Fibroblast of gingiva (primary cell): ENCODE measurements at places on chromosomes 13 and 19.

DNA sequence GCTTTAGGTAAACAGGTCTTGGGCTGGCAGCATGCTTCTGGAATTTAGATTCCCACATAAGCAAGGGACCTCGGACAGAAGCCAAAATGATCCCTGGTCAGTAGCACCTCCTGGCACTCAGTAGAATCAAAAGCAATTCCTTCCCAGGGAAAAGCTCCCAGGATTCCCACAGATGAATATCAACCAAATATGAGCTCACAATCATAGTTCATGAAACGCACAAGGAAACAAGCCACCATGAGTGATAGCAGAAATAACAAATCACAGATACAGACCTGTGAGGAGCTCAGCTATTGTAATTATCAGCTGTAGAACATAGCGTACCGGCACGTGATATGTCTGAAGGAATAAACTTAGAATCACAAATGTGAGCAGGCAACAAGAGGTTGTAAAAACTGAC, 21.8 kb upstream of the PLAUR start:
- DNase-seq = no peak

- DNase-seq = no peak
Observed at GRCh38 chr19:31838163-31838815, 489.1 kb upstream of the TSHZ3 start.

DNA sequence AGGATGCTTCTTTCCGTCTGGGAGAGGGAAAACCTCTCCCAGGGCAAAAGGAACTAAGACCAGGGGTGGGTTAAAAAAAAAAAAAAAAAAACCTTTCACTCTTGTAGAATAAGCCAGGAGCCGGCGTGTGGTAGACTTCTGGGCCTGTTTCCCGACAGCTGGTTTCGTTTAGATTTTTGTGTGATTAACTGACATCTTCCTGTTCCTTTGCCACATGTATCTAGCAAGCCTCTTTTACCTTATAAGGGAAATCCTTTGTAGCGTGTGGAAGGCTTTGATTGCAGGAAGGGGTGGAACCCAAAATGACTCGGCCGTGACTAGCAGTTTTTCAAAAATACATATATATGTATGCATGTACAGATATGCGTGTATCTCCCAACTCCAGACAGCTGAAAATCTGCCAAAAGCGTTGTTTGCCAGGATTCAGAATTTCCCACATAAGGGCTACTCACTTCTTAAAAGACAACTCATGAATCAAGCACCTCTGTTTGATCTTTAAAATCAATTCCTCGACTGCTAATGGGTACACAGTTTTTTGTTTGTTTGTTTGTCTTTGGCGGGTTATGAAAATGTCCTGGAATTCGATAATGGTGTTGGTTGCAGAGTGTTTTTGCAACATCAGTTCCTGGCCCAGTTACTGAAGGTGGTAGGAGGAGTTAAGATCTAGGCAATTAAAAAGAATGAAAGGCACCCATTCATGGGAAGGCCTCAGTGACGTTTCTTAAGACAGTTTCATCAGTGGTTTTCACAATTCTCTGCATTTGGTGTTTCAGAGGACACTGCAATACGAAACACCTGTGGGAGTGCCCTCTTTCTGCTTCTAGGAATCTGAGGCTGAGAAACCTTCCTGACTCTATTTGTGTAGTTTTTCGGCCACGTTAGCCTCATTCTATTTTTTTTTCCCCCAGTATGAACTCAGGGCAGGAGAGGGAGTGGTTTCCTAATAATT, 2.7 kb downstream of the TPM4 start:
- DNase-seq = peak; percentile 96

- DNase-seq = peak; percentile 68
Observed at GRCh38 chr19:15303105-15303780, 29.1 kb downstream of the BRD4 start.

GRCh38 chr13:45320876-45321629, 19.9 kb downstream of the TPT1 start:
- DNase-seq = peak; percentile 25

DNA sequence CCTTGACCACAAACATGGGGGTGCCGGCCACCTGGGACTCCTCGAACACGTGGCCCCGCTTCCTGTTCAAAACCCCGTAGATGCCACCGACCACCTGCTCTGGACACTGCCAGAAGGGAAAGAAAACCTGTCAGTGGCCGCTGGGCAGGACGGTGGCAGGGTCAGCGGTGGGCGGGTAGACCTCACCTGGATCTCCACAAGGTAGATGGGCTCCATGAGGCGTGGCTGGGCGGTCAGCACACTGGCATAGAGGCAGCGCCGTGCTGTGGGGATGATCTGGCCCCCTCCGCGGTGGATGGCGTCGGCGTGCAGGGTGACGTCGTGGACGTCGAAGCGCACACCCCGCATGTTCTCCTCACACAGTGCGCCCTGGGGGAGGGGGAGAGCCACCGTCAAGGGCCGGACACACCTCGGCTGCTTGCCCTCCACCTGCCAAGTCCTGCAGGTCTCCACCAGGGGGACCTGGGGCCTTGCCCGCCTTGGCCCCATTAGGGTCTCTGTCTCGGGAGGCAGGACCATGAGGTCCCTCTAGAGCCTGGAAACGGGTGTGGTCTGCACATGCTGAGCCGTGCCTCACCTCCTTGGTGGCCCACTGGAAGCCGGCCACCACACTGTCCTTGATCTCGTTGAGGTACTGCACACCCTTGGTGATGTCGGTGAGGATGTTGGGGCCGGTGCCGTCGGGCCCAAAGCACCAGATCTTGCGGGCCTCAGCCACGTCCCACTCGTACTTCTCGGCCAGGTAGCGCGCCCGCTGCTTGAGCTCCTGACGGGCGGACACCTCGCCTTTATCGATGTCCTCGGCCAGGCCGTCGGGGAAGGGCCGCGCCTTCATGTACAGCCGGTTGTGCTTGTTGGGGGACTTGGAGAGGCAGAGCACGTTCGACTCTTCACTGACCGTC, 6.6 kb upstream of the DAPK3 start:
- no peak for DNase-seq

DNA sequence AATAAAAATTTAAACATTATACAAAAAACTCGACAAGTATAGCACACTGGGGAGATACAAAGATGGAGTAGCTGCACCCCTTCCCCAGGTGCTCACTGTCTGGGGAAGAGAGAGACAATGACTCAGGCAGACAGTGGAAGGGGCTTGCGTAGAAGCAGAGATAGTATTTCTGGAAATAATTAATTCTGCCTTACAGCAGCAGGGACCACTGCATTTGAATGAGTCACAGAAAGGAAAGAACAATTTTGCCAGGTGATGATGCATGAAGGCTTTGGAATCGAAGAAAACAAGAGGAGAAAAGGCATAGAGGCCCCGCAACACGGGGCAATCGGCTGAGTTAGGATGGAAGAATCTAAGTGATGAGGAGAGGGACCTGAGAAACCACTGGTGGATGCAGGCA, 447.4 kb downstream of the EFNB2 start:
- DNase-seq = no peak

DNA sequence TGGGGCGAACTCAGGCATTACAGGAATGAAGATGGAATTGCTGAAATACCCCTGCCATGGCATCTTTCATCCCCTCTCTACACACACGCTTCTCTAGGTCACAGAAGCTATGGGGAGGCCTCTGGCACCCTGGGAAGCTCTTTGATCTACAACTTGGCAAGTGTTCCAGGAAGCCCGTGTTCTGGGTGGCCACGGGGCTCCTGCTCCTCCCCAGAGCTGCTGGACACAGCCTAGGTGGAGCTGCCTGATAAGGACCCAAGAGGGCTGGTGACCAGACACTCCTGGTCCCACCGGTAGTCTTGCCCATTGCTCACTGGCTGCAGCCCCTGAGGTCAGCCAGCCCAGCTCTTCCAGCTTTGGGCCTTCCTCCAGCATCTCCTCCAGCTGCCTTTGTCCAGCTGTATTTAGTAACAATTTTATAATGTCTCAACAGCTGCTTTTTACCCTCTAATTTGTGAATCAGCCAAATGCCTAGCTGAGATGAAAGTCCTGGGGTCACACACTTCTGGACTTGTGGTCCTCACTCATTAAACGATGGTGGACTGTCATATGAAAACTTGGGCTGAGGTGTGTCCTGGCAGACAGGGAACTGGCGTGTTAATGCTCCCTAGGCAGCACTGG, 72.8 kb upstream of the SPATA13 start:
- DNase-seq = no peak

DNA sequence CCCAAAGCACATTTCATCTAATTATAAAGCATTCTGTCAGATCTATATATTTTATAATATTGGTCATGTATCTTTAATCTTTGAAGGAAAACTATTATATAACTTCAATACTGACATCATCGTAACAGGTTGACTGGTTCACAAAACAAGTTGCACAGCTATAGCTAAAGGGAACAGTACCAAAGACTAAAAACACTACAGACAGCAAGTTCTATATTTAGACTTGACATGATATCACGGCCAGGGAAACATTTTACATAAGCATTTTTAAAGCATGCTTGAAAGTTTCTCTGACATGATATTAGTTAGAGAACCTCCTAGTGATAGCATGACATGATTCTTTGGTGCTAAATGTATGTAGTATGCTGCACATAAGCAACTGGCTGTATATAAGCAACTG, 182.5 kb downstream of the NDFIP2 start:
- DNase-seq = no peak

GRCh38 chr19:19224852-19225494, 13.2 kb downstream of the NCAN start:
- peak; percentile 41 for DNase-seq

DNA sequence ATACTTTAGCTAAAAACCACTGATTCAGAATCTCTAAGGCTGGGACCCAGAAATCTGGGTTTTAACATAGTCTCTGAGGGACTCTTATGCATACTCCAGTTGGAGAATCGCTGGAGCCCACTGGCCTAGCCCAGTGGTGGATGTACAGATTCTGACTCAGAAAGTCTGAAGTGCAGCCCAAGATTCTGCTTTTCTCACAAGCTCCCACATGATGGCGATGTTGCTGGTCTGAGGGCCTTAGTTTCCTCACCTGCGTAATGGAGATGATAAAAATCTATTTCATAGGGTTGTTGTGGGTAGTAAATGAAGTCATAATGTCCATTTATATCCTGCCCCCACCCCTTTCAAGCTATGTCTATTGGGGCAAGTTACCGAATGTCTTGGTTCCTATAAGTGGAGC, 7.7 kb upstream of the CDADC1 start:
- DNase-seq = peak; percentile 30

- no peak for DNase-seq
Observed at GRCh38 chr19:6721773-6722172, 1.3 kb upstream of the C3 start.
